Camera-type eye (tissue), 1 donor: ENCODE measurements at places on chromosomes 5 and 9. TPM values are rescaled to one million over a fixed set of nuclear protein-coding genes. Genes with fewer than 3 reads are reported as not detected.

CSF1R gene
- total RNA-seq = 22.4 TPM

SETD9 gene
- 12.0 TPM for total RNA-seq

EPB41L4B gene
- total RNA-seq = 8.9 TPM

GLRA1 gene
- total RNA-seq = 1.4 TPM

IFNA21 gene
- not detected for total RNA-seq

SHISAL2B gene
- not detected for total RNA-seq

CARD9 gene
- total RNA-seq = 7.9 TPM

ACOT12 gene
- not detected for total RNA-seq

PCDHGA5 gene
- 10.6 TPM for total RNA-seq

FST gene
- total RNA-seq = 11.4 TPM

KCNV2 gene
- total RNA-seq = 134 TPM

KDM4C gene
- total RNA-seq = 78.2 TPM

STK32A gene
- 17.7 TPM for total RNA-seq

GABRA6 gene
- not detected for total RNA-seq

EIF4E1B gene
- 0.55 TPM for total RNA-seq

RASEF gene
- 2.8 TPM for total RNA-seq

PRSS3 gene
- not detected for total RNA-seq

TMEM174 gene
- not detected for total RNA-seq

SPRY4 gene
- total RNA-seq = 12.1 TPM

PCDHGA3 gene
- 7.5 TPM for total RNA-seq

ATP10B gene
- total RNA-seq = 2.6 TPM

DPYSL3 gene
- total RNA-seq = 283 TPM

PCDHB16 gene
- 9.2 TPM for total RNA-seq

AJM1 gene
- 2.0 TPM for total RNA-seq

IL9 gene
- not detected for total RNA-seq

PPP2R2B gene
- 32.9 TPM for total RNA-seq

GPX3 gene
- total RNA-seq = 129 TPM

LAMC3 gene
- 9.9 TPM for total RNA-seq

PCDH1 gene
- 23.0 TPM for total RNA-seq

SPINK4 gene
- not detected for total RNA-seq

BNC2 gene
- total RNA-seq = 24.6 TPM

TRIM7 gene
- total RNA-seq = 1.1 TPM

SAXO1 gene
- total RNA-seq = 0.05 TPM

LCNL1 gene
- total RNA-seq = 1.2 TPM

BAAT gene
- total RNA-seq = 0.22 TPM

ADGRV1 gene
- 287 TPM for total RNA-seq

PGM5 gene
- total RNA-seq = 61.8 TPM

C7 gene
- total RNA-seq = 7.5 TPM

ACSL6 gene
- total RNA-seq = 73.4 TPM

CER1 gene
- total RNA-seq = 0.88 TPM

STKLD1 gene
- 1.3 TPM for total RNA-seq

DDX4 gene
- not detected for total RNA-seq

PLPP7 gene
- 15.3 TPM for total RNA-seq

ADAMTSL1 gene
- 85.3 TPM for total RNA-seq

TPRN gene
- total RNA-seq = 11.3 TPM
